ENCODE measurements at places on chromosomes 11 and 22.

DNA sequence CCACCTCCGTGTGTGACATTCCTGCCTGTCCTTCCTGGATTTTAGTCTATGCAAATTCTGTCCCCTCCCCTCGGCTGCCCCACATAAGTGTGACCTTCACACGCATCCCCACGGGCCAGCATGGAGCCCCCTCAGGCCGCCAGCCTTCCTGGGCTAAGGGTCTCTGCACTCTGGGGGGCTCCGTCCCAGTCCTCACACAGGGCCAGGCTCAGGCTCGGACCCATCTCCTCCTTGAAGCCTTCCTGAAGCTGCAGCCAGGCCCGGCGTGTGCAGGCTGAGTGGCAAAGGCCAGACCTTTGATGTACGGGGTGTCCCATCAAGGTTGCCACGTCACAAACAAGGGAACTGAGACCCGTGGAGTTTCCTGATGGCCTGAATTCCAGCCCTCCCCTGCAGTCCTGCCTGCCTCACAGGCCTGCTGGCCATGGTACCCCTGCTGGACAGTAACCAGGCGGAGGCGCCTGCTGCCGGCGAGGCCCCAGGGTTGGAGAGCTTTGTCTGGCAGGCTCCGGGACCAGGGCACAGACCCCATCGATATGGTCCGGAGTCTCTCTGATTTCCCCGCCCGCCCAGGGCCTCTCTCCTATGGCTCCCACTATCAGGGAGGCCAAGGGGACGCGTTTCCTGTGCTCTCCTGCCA, 791.7 kb downstream of the BRD1 start:
- DNase-seq: no peak

GRCh38 chr11:79019975-79020374, 420.9 kb downstream of the TENM4 start:
- DNase-seq: no peak

DNA sequence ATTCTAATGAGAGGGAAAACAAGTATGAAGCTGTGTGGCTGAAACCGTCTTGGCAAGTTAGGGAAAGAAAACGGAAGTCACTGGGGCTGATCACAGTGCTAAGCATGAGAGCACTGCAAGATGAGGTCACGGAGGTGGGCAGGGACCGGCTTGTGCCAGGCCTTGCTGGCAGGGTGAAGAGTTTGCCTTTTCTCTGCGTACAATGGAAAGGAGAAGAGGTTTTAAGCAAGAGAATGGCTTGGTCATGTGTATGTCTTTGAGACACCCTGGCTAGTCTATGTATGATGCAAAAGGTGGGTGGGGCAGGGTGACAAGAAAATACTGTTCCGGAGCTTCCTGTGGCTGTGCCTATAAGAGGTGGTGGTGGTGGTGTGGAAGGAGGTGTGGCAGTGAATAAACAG, 567.9 kb downstream of the NTM start:
- DNase-seq: no peak

DNA sequence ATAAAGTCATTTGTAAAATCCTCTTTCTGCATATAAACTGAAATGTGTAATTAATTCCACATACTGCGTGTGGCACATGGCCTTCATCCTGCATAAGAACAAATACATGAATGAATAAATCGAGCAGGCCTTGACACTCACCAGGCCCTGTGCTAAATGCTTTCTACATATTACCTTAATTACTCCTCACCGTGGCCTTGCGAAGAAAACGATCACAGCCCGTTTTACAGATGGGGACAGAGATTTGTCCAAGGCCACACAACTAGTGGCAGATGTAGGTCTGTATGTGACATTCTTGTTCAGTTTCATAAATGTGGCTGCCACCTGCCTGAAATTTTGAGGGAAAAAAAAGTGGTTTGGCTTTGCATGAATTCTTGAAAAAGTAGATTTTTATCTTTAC, 5.8 kb upstream of the CCND1 start:
- no peak for DNase-seq

- no peak for DNase-seq
Measured at GRCh38 chr11:105181100-105181499, 41.5 kb upstream of the CARD18 start.

DNA sequence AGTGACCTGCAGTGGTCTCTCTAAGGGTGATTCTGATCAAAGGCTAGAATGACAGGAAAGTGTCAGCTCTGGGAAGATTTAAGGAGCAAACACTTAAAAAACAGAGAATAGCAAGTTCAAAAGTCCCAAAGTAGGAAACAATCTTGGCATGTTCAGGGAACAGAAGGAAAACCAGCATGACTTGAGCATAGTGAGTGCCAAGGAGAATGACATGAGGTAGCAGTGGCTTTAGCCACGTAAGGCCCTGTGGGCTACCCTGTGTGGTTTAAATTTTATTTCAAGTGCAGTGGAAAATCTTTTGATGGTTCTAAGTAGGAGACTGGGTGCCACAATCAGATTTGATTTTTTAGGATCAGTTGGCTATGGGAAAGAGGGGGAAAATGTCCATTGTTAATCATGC, 149.4 kb downstream of the WNT11 start:
- no peak for DNase-seq

DNA sequence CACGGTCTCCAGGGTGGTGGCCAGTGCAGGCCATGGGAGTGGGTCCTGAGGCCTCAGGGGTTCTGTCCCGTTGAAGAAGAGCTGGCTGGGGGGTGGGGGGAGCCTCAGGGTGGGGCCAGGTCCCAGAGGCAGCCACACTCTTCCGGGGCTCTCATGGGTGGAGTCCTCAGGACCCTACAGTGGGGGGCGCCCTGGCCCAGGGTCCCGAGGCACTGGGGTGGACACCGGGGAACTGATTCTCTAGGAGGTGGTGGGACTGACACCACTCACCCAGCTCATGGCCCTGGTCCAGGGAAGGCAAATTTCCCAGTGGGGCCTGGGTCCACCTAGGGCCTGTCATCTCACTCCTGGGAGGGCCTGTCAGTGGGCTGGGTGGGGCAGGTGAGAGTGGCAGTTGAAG, 12.8 kb downstream of the GGT5 start:
- DNase-seq: no peak

GRCh38 chr11:44622190-44622650, 56.8 kb downstream of the CD82 start:
- no peak for DNase-seq
